ENCODE measurements at places on chromosomes 7 and 10. TPM values are rescaled to one million over a fixed set of nuclear protein-coding genes. Genes with fewer than 3 reads are reported as not detected.

NODAL gene
- total RNA-seq = 2.0 TPM

TBXAS1 gene
- total RNA-seq = 1.2 TPM

MEIG1 gene
- total RNA-seq = not detected

PILRA gene
- total RNA-seq = 1.2 TPM

TFR2 gene
- 3.9 TPM for total RNA-seq

NUTM2A gene
- 2.7 TPM for total RNA-seq

ADARB2 gene
- 4.2 TPM for total RNA-seq

SUPV3L1 gene
- 29.0 TPM for total RNA-seq

SPDYE6 gene
- not detected for total RNA-seq

GRB10 gene
- 49.9 TPM for total RNA-seq

FLNC gene
- total RNA-seq = 4.2 TPM

SUN3 gene
- total RNA-seq = not detected

CAV1 gene
- 16.7 TPM for total RNA-seq

TFEC gene
- total RNA-seq = 0.49 TPM

FAM25C gene
- not detected for total RNA-seq

Data from temporal lobe (tissue), 4 donors.